ENCODE measurements at places on chromosomes 7 and 10.

DNA sequence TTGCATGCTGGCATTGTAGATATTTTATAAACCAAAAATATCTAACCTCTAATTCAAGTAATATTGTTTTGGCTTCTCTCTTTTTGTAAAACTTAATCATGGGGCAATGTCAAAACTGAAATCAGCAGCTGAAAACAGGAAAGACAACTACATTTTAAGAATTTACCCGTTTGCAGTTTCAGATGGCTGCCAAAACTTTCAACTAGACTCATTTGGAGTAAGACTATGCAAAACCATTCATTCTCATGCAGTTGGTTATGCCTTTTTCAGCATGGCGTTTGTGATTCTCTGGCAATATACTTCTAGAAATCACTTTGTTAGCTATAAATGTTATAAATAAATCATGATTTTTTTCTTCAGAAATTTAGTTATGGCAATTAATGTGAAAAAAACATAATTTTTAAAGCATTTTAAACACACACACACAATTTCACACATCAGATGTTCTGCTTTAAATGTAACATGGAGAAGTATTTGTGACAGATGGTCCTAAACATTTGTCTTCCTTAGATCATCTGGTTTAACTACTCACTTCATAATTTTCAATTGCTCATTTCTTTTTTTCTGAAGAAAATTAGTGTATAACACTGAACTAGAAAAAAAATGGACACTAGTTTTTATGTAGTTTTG is 116.4 kb downstream of the ITGB8 start:
- DNase-seq, result no peak

DNA sequence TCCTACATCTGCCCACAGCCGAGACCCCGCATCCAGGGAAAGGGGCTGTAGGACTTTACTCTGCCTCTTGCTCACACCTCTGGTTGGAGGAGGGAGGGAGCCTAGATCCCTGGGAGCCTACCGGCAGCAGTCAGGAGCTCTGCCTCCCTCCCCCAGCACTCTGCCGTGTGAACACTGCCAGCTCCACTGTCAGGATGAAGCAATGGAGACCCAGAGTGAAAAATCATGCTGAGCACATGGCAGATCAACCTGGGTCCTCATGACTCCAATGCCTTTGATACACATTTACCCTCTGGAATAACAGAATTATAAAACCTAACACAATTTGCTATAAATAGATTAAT is 477.7 kb downstream of the TNS3 start:
- DNase-seq, result no peak

DNA sequence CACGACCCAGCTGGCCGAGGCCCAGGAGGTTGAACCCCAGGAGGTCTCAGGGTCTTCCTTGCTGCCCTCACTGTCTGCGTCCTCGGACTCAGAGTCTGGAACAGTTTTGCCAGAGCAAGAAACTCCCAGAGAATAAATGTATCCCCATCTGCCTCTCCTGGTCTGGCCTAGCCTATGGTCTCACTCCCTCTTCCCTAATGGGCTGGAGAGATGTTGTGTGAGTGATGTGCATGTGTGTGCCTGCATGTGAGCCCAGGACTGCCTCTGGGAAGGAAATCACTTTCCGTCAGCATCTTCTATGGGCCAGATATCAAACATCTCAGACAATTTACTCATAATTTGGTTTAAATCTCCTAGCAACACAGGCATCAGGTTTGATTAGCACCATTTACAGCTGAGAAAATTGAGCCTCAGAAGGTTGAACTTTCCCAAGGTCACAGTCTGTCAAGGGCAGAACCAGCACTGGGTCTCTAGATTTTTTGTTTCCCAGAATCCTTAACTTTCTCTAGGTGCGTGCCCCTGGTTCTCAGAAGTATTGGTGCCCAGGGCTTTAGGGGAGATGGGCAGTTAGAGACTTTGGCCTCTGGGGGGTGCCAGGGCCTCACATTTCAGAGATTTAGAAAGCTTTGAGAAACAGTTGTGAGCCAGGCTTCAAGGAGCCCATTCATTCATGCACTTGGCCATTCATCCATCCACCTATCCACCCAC is 4.9 kb downstream of the TMEM270 start:
- no peak for DNase-seq

DNA sequence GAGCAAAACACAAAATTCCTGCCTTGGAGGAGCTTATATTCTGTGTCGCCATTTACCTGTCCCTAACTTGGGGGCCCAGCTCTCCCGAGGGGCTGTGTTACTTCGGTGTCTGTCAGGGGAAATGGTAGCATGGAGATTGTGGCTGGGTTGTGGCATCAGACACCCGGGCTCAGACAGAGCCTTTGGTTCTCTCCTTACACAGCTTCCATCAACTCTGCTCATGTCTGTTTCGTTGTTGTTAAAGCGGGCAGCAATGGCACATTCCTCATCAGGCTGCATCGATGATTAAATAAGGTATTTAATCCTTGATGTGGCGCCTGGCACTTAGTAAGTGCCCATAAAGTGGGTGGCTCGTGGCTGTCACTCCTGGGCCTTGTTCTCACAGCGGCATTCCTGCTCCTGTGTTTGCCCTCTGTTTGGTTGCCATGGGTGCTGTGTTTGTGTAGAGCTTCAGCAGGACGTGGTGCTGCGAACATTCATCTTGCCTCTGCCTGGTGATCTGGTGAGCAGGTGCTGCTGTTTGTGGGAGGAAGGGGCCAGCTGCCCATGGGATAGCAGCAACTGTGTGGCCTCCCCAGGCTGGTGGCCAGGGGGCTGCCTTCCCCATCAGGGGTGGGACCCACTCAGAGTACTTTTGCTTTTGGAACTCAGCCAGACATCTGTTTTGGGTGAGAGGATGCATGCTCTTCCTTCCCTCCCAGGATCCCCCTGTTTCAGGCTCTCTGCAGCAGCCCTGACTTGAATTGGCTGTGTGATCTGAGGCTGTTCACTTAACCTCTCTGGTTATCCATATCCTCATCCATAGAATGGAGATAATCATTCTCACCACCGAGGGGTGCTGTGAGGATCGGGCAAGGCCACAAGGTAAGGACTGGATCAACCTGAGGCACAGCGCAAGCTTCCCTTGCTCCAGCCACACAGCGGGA is 207.2 kb upstream of the SVIL start:
- DNase-seq, result no peak

DNA sequence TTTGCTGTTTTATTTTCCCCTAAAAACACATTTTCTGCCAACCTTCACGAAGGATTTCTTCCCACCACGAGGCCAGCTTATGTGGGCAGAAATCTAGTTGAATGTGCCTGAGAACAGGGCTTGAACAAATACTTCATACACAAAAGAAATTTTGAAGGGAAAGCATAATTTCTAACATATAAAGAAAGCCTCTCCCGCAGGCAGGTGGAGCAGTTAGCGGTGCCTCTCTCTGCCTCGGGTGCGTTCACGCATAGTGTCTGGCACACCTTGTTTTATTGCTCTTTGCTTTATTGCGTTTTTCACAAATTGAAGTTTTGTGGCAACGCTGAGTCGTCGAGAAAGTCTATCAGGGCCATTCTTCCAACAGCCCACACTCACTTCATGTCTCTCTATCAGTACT is 7.0 kb upstream of the CSGALNACT2 start:
- DNase-seq, result no peak

GRCh38 chr7:123771256-123771655 is 22.5 kb upstream of the WASL start:
- no peak for DNase-seq

DNA sequence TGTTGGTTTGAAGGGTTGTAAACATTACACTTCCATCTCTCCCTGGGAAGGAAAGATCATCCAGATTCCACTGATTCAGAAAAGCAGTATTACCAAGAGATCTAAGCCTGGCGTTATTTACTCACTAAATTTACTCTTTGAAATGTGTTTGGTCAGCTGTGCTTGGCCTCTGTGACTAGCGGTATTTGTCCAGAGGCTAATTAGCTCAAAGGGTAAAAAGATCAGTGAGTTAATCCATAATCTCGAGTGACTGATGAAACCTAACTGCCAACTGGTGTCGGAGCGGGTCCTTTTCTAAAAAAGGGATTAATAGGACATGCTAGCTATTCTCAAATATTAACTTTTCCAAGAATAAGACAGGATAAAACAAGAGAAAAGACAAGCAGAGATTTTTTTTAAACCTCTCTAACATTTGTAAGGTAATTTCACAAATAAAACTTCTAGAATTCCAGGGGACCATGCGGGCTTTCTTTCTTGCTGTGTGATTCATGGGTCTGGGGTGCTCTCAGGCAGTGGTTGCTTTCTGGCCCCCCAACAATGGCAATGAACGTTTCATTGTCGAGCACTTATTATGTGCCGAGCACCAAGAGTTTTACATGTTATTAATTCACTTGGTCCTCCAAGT is 247.3 kb upstream of the AOAH start:
- DNase-seq, result no peak

GRCh38 chr10:86188326-86188725 is 178.3 kb downstream of the GRID1 start:
- DNase-seq, result no peak

DNA sequence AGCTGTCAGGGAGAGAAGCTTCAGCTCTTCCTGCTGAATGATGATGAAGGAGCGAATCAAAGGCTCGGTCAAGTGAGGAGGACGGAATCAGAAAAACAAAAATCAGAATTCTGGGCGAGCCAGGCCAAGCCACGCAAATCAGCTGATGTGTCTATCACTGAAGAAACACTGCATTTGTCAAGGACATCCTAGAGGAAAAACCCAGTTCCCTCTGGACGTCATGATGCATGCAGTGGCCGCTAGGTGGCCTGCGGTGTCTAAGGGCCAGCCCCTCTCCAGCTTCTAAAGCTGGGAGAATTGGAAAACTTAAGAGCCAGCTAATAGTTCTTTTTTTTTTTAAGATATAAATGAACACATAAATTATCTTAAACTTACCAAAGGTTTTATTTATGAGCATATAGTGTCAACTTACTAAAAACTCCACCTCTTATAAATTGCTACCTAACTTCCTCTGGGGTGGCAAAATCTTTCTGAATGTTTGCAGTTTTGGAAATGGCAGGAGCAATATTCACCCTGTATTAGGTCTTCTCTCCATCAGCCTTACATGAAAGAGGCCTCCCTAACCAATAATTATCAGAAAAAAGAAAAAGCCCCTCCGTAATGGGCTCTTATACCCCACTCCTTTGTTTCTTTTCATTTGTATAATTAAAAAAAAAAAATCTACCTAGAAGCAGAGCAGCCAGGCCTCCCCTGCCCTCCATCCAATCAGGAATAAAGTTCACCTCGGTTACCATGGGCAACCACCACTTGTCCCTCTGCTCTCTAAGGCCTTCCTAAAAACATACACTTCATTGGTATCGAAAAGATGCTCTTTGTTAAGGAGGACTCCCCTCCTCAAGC is 186.8 kb downstream of the USP6NL start:
- DNase-seq, result peak; percentile 38

GRCh38 chr7:77327067-77327931 is 88.8 kb downstream of the GSAP start:
- no peak for DNase-seq

DNA sequence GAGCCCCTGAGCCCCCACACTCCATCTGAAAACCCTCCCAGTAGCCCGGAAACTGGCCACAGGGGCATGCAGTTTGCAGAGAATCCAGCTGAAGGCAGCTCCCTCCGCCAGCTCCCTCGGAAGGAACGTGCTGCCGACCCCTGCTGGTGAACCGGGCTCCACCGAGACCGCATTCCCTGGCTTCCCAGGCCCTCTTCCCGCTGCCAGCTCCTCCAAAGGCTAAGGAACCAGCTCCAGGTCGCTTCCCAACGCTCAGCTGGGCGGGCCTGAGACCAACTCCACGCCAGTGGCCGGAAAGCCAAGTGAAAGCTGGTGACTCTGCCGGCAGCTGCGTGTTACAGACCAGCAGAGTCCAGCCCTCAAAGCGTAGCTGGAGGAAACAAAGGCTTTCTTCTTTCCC is 35.8 kb downstream of the GPER1 start:
- peak; percentile 58 for DNase-seq

DNA sequence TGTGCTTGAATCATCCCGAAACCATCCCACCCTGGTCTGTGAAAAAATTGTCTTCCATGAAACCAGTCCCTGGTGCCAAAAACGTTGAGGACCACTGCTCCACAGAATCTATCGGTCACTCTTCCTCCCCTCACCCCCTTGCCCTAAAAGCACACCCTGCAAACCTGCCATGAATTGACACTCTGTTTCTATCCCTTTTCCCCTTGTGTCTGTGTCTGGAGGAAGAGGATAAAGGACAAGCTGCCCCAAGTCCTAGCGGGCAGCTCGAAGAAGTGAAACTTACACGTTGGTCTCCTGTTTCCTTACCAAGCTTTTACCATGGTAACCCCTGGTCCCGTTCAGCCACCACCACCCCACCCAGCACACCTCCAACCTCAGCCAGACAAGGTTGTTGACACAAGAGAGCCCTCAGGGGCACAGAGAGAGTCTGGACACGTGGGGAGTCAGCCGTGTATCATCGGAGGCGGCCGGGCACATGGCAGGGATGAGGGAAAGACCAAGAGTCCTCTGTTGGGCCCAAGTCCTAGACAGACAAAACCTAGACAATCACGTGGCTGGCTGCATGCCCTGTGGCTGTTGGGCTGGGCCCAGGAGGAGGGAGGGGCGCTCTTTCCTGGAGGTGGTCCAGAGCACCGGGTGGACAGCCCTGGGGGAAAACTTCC is 784 bp upstream of the SERPINE1 start:
- no peak for DNase-seq

DNA sequence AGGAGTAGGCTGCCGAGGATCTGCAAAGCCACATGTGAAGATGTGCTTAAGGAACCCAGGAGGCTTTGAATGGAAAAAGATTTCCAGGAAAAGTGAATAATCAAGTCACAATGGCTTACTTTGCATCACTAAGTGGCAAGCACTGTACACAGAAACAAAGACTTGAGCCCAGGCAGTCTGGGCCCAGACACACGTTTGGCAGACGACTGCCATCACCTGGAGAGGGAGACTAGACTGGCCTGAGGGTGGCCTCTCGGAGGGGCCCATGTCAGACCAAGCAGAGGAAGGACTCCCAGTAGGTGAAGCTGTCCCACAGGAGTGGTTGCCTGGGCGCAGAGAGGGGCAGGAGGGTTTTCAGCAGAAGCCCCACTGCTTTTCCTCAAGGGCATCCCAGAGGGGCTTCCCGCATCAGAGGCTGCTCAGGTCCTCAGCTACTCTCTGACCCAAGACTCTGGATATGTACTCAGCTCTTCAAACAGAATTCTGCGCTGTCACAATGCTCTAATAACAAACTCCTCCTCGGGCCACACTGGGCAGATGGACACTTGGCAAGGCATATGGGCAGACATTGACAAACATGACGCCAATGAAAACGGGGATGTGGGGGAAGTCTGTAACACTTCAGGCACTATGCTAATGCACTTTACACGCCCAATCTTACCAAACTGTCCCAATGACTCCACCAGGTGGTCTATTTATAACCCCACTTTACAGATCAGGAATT is 27.9 kb upstream of the FRAT2 start:
- no peak for DNase-seq

DNA sequence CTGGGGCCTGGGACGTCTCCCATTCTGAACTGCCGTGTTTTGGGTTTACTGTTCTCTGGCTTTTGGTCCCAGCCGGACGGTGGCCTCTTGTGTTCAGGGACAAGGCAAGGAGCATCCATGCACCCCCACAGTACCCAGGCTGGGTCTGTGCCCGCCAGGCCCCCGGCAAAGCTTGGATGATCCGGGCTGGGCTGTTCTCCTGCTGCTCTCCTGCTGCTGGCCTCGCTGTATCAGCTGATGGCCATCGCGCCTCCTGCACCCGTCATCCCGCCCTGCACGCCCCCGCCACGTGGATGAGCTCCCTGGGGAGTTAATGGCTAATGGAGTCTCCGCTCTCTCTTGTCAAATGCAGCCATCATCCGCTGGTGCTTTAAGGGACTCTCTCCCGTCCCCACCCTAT is 14.9 kb upstream of the PSMG3 start:
- no peak for DNase-seq

Data from renal cortex interstitium (tissue), 15 donors.